Stimulated activated CD4-positive, alpha-beta T cell treated with anti-CD3 and anti-CD28 coated beads, Interleukin-12 subunit alpha, Interleukin-12 subunit beta, amount 100 ng/mL, for 24 hours (primary cell): ENCODE measurements at places on chromosomes 5 and 9.

DNA sequence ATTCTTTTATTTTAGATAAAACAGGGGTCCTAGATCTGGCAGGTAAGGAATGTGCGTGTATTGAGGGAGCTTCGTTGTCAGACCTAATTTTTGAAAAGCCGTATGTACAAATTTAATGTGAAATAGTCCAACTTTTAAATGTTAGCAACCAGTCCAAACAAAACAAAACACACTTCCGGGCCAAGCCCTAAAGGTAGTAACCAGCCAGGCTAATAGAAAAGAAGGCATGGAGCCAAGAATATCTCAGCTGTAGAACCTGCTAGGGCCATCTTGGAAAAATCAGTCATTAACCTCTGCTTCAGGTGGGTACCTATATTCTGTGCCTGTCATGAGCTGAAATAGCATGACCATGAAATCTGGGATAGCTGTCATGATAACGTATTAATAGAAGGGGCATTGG, 71.0 kb downstream of the SMARCA2 start:
- no peak for DNase-seq

- no peak for DNase-seq
Observed at GRCh38 chr5:18305288-18305924, 671.1 kb downstream of the TAF11L14 start.

GRCh38 chr9:71762900-71763653, 5.2 kb downstream of the CEMIP2 start:
- DNase-seq: no peak

DNA sequence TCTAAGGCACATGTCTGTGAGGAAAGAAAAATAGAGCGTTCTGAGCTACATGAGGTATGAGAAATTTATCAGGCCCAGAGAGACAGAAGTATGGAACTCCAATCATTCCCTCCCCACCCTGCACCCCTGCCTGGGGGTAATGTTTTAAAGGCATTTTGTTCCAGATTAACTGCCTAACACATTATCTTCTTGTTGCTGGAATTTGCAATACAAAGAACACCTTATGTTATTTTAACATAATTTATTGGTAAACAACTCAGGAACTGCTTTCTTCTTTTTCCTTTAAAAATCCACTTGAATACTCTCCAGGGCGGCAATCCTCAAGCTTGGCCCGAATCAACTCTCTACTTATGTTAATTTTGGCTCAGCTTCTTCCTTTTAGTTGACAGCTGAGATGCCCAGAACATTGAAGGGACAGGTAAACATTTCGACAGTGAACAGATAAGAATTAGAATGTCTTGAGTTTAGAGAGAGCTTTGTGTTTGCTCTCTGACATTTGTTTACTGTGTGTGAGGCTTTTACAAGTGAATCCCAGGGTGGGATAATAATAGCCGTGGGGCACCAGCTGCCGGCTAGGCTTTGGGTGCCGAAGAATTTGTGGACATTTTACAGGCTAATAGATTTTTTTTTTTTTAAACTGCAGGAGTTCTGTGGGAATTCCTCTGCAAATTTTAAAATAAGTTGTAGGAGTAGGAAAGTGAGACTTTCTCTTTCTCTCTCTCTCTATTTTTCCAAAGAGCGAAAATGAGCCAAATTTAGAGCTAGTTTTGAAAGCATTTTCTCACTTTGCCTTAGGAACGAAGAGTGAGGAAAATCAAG, 96.4 kb upstream of the TAF11L2 start:
- no peak for DNase-seq

DNA sequence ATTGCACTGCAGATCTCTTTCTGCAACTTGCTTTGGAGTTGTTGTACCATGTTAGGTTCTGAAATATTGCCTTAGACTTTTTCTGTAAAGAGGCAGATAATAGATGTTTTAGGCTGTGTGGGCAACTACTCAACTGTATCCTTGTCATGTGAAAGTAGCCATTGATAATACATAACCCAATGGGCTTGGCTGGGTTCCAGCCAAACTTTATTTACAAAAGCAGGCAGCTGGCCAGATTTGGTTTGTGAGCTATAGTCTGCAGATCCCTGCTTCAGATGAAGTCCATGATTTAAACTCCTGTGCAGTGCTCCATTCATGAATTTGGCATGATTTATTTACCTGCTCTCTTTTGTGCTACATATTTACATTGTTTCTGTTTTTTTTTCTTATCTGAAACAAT, 300.4 kb downstream of the IRX2 start:
- no peak for DNase-seq

- no peak for DNase-seq
Observed at GRCh38 chr9:136110082-136111061, 8.3 kb downstream of the TMEM250 start.

GRCh38 chr5:33995865-33996264, 11.4 kb upstream of the SLC45A2 start:
- DNase-seq: no peak

DNA sequence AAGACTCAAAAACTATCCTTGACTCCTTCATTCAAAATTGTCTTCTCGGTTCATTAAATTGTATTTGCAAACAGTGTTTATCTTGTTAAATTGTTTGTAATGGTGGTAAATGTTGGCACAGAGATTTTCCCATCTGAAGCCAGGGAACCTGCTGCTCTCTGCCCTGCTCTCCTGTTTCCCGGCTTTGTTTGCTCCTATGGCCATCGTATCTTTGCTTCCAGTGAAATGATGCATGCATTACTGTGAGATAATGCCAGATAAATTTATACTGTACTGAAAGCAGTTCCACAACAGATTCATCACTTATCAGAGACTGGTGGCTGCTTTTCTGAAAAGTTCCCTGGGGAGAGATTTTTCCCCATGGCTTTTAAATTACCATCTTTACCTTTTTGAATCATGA, 81.4 kb downstream of the CD180 start:
- DNase-seq: no peak

DNA sequence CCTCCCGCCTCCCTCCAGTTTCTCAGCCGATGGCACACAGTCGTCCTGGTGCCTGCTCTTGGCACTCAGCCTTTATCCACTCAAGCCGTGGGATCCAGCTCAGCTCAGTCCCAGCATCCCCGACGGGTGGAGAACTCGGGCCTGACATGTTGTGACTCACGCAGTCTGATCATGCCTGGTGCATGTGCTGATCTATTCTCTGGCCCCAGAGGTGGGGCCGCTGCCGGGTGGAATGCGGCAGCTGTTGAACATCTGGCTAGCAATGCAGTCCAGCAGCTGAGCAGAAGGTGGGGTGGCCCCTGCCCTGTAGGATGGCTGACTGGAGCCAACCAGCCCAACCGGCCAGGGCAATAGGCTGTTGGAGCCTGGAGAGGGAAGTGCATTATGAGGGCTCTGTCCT, 1.7 kb upstream of the AIF1L start:
- no peak for DNase-seq

GRCh38 chr9:123513554-123513953, 157.6 kb downstream of the CRB2 start:
- DNase-seq: no peak

DNA sequence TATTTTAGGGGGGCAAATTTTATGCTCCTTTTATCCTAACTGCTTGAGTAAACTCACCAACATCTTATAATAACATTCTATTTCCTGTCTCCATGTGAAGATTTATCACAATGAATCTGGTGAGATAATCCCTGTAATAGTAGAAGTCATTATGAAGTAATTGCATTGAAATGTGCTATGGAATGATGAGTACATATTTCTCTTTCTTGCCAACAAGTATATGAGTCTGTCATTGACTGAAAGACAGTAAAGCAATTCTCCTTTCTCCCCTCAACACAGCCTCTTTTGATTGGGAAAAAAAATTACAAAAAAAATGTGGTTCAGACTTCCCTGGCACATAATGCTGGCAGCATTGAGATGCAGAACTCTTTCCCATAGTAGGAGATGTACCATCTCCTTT, 459.2 kb upstream of the RGMB start:
- DNase-seq: no peak

GRCh38 chr9:84241817-84242373, 98.7 kb downstream of the SLC28A3 start:
- no peak for DNase-seq

GRCh38 chr5:142017832-142018427, 5.1 kb upstream of the GNPDA1 start:
- DNase-seq: no peak

DNA sequence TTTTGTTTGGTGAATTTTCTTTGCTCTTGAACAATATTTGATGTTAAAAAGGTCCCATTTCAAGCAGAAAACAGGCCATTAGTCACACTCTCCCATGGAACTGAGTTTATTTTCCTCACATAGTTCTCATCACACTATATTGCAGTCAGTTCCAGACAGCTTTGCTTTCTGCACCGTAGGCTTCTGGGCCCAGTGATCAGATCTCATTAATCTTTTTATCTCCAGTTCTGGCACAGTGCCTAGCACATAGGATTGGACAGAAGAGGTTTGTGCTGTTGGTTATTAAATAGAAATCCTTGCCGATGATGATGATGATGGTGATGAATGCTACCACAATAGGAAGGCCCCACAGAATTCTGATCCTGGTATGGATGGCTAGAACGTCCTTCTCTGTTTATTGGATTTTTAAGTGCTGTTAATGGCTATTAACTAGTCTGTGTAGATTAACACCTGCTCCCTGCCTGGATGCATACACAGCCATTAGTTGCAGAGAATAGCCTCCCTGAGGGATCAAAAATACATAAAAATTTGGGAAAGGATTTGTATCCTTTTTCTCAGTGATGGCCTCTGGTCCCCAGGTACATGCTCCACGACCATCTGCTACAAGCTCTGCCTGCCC, 52.0 kb upstream of the NTRK2 start:
- no peak for DNase-seq

DNA sequence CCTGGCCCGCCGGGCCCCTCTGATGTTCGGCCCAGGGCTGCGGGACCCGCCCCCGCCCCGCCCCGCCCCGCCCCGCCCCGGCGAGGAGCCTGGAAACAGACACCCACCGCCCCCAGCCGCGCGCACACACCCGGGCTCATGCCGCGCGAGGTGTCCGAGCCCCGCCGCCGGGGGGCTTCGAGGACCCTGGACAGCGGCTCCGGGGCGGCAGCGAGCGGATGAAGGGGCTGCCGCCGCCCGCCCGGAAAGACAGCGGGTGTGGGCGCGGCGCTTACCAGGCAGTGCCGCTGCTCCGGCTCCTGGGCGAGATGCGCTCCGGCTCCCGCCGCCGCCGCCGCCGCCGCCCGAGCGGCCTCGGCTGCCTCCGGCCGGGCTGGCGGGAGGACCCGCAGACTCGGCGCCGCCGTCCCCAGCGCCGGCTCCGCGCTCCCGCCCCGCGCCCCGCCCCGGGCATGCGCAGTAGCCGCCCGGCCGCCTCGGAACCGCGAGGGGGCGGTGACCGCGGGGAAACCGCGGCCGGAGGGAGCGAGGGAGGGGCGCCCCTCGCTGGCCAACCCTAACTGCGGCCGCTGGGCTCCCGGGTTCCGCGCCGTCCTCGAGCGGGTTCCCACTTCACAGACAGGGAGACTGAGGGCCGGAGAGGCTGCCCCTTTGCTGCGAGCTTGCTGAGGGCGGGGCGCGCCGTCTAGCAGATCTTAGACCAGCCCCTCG, at the start of gene GPRIN1:
TSS of gene GPRIN1 (minus strand) at position 433 of the 711 bp plus-strand sequence. CDS start 10,322 bp downstream, outside the sequence.
- peak; percentile 49 for DNase-seq

DNA sequence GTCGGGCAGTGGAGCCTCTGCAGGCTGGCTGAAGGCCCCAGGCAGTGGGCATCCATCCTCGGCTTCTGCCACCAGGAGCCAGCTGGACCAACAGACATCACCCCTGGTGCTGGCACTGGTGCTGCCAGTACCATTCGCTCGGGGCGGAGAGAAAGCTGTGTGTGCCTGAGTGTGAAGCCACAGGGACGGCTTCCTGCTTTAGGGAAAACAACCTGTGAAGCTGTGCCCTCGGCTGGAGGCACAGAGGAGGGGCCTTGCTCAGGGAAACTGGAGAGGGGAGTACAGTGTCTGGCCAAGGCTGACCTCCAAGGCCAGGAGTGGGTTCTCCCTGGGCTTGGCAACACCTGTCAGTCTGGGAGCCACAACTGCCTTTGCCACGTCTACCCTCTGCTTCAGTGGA, 38.3 kb downstream of the NEK6 start:
- DNase-seq: no peak

- DNase-seq: no peak
Observed at GRCh38 chr5:68454766-68455165, 239.2 kb downstream of the PIK3R1 start.

DNA sequence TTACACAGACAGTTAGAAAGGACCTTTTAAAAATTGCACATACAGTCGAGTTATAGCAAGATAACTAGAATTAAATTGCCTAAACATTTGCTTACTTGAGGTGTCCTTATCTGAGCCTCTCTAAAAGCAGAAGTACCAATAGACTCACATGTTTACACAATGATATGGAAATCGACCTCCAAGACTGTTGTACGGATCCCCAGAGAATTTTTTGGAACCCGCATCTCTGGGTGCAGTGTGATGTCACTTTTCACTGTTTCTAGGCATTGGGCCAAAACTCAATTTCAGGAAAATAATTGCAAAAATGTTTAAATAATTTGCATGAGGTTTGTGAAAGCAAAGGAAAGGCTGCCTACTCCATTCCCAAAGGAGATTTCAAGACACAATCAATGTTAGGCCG, 63.1 kb upstream of the ATG10 start:
- DNase-seq: no peak

GRCh38 chr9:127182901-127183746, 60.7 kb upstream of the ANGPTL2 start:
- DNase-seq: no peak

DNA sequence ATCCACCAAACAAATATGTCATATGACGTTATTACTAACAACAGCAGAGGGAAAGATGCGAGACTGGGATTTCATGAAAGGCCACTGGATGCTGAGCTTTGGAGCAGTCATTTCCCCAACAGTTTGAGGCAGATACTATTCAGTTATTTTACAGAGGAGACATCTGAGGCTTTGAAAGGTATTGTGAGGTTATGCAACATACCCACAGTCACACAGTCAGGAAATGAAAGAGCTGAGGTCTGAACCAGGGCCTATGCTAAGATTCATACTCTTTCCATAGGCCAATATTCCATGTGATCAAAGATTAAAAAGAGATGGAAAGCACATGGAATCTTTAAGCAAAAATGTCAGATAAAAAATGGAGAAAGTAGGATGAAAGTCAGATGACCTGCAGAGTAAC, 63.0 kb downstream of the LPAR1 start:
- DNase-seq: no peak

- DNase-seq: no peak
Observed at GRCh38 chr5:67969631-67970030, 245.9 kb upstream of the PIK3R1 start.

- DNase-seq: no peak
Observed at GRCh38 chr5:39566029-39566428, 141.2 kb upstream of the DAB2 start.

GRCh38 chr5:181133610-181134231, 2.8 kb upstream of the OR2V1 start:
- DNase-seq: no peak

GRCh38 chr5:33316773-33317172, 124.0 kb upstream of the TARS1 start:
- no peak for DNase-seq

GRCh38 chr5:126723643-126724042, 53.3 kb upstream of the LMNB1 start:
- DNase-seq: no peak

GRCh38 chr9:133737774-133738639, at the start of gene SARDH:
TSS of gene SARDH (minus strand) at chr9:133738352. CDS start at chr9:133734173, 4,179 bp downstream.
- peak; percentile 28 for DNase-seq
